ENCODE measurements at places on chromosomes 1 and 21. TPM values are rescaled to one million over a fixed set of nuclear protein-coding genes. Genes with fewer than 3 reads are reported as not detected.

DNA sequence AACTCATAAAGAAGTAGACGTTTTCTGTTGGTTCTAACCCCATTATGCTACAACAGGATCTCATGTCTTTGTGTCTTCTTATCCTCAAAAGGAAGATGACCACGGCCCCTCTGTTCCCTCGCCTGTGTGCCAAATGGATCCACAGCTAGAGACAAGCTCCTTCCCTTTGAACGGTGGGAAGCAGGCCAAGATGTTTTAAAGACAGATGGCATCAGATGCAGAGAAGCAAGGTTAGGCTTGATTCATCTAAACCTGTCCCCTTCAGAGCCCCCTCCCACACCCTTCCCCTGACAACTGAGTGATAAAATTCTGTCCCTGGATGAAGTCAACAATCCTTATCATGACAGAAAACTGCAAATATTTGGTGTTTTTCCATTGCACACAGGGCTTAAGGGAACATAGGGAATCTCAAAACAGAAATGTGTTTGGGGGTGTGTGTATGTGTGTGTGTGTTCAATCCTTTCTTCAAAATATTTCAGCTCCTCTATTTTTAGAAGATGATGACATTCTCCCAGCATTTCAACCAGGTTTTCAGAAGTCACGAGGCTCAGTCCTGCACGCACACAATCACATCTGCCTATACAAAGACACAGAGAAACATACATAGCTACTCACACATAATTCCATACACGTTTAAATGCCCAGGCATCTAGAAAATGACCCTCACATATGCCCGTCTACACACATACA is 27.8 kb upstream of the FMOD start:
- peak; percentile 86 for ATAC-seq

DNA sequence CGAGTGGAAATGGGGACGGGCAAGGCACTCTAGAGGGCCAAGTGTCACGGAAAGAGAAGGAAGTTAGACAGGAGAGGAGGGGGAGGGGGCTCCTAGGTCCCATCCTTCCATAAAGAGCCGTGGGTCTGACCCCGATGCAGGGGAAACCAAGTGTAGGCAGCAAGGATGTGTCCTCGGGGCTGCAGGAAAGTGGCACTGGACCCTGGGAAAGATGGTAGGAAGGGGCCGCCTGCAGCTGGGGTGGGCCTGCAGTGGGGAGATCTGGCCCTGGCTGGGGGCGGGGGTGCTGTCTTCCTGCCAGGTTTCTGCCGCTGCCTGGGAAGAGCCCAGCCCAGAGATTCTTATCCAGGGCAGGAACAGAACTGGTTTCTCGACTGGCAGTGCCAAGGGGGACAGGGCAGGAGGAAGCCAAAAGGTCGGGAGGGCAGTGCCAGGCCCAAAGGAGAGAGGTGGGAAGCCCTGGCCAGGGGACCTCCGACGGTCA is 12.9 kb downstream of the CRABP2 start:
- ATAC-seq = no peak

DNA sequence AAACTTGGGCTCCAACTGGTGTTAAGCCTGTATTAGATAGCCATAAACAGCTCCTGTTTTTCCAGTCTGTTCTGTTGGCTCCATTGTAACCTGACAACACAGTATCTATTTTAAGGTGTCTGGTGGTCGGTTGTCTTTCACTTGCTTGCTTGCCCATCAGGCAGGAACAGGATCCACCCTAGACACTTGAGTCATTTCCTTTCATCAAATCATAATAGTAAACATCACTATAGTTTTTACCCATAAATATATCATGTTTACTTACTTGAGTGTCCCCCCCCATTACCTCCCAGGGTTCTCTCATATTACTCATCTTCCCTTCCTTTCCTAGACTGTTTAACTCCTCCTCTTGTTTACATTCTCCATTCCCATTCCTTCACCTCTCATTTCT is 2.9 kb downstream of the DDI2 start:
- no peak for ATAC-seq

GRCh38 chr1:235776396-235776795 is 90.3 kb downstream of the LYST start:
- no peak for ATAC-seq

DNA sequence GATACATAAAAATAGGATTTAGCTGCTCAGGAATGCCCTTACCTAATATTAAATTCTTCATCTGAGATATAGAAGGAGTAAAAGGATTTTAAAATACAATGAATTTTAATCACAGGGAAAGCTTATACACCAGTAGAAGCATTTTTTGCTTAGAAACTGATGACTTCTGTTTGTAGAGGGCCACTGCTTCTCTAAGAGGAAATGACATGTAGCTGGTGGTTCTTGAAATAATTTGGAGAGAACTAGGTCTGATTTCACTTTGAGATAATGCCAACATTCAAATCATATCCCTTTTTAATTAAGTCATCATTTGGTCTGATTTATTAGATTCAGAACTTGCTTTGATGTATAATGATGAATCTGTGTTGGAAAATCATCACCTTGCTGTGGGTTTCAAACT is 166.6 kb upstream of the SGIP1 start:
- no peak for ATAC-seq

DNA sequence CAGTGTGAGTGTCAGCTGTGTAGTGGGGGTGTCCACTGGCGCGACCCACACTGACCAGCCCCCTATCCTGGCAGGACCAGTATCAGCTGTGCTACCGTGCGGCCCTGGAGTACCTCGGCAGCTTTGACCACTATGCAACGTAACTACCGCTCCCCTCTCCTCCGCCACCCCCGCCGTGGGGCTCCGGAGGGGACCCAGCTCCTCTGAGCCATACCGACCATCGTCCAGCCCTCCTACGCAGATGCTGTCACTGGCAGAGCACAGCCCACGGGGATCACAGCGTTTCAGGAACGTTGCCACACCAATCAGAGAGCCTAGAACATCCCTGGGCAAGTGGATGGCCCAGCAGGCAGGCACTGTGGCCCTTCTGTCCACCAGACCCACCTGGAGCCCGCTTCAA is 28.1 kb upstream of the KDM4A start:
- no peak for ATAC-seq

GRCh38 chr21:17467392-17467791 is 45.5 kb upstream of the CXADR start:
- no peak for ATAC-seq

DNA sequence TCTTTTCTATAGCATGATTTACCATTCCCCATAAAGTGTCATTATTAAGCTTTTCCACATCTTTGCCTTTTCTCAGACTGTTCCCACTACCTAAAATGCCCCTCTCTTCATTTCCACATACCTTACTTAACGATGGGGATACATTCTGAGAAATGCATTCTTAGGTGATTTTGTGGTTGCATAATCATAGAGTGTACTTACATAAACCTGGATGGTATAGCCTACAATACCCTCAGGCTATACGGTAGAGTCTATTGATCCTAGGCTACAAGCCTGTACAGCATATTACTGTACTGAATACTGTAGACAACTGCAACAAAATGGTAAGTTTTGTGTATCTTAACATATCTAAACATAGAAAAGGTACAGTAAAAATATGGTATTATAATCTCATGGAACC is 54.8 kb upstream of the MUTYH start:
- no peak for ATAC-seq

DNA sequence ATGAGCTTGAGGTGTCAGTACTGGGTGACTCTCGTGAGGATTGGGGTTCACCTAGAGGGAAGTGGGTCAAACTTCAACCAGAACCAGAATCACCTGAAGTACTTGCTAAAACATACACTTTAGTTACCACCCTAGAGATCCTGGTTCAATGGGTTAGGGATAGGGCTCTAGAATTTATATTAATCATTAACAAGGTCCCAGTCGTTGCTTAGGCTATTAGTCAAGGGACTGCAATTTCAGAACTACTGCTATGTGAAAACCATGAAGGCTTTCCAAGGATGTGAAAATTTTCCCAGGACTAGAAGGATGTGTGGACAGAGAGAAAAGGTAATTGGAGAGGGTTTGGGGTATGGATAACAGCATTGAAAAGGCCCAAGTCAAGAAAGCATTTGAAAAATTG is 162.6 kb downstream of the GRIK1 start:
- no peak for ATAC-seq

DNA sequence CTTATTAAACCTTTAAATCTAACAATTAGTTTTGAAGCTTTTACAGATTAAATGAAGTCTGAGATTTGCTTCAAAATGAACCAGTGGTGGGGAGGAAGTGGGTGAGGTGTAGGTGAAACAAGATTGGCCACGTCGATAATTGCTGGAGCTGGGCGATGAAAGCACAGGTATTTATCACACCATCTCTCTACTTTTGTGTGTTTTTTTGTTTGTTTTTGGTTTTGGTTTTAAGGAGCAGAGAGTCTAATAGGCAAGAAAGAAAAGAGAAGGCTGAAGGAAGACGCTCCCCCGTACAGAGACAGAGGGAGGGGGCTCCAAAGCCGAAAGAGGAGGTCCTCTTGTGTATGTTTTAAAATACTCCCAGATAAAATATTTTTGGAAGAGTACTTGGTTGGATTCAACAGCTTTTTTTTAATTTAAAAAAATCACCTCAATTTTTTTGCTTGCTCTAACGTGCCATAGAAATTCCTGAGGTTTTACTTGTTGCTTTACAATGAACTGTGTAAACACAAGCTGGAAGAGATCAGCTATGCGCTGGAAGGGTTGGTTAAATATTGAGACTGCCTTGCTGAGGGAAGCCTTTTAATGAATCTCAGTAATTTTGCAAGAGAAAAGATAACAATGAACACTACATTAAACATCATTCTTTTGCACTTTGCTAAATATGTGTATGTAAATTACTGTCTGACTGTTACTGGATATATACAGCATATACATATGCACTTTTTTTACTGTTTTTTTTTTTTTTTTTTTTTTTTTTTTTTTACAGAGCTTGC is 6.7 kb upstream of the LGALS8 start:
- ATAC-seq = peak; percentile 47

- no peak for ATAC-seq
These were observed 5.3 kb downstream of the IVNS1ABP start for GRCh38 chr1:185311589-185312225.

DNA sequence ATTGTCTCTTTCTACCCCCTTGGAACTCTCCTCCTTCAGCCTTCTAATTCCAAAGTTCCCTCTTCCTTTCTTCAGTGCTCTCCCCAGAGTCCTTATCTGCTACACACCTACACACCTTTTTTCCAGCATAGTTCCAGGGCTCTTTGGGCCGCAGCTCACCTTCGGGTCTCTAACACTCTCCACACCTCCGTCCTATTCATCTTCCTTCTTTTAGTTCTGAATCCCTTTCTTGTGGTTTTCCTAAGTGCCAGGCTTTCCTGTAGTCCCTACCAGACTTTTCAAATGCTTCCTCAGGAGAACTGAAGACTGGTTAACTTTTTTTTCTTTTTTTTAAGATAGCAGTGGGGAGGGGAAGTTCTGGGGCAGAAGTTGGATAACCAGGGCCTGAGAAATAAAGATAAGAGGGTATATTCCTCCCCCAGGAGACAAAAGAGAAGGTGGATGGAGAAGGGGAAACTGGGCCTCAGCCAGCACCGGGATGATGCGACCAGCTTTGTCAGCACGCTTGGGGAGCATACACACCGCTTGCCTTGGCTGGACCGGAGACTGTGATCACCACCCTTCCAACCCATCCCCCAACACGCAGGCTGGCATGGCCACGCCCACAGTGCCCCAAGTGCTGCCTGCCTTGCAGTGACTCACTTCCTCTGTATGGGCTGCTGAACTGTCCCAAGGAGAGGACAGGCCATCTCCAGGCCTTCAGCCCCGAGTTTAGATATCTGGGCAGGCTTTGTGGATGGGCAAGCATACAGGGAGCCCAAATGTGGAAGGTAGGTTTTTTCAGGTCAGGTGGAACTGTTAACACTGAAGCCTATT is 2.5 kb upstream of the CERS2 start:
- peak; percentile 12 for ATAC-seq

GRCh38 chr1:192232817-192233417 is 74.7 kb downstream of the RGS18 start:
- no peak for ATAC-seq

DNA sequence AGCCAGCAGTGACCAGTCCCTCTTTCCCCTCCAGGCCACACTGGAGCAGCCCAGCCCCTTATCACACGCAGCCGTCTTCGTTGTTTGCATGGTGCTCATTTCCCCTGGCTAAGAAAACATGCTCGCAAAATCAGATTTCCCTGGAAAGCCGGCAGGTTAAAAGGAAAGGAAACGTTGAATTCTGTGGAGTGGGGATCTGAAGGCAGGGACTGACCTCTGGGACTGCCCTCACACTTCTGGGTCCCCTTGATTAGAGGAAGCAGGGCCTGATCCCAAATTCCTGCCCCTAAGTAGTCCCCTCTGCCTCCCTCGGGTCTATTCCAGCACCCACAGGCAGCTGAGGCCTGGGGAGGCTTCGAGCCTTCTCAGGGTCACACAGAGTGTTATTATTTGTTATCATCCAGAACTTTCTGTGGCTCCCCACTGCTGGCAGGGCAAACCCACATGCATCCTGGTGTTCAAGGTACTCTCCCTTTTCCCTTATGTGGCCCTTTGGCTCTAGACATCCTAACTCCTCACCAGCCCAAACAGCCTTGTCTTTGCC is 125.2 kb upstream of the ZBTB40 start:
- no peak for ATAC-seq

DNA sequence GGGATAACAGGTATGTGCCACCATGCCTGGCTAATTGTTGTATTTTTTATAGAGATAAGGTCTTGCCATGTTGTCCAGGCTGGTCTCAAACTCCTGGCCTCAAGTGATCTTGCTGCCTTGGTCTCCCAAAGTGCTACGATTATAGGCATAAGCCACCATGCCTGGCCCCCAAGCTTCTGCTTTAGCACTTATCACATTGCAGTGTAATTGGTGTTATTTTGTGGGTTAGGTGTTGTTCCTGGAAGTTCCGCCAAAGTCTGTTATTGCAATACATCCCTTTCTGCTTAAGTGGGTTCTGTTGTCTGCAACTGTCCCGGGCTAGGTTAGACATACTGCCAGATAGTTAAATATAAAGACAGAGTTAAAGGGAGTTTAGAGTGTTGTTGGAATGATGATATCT is 3.4 kb downstream of the ZCCHC17 start:
- no peak for ATAC-seq

Gene TMEM61
- not detected for total RNA-seq

Gene VWA5B1
- 1.2 TPM for total RNA-seq

Gene ASCL5
- 5.2 TPM for total RNA-seq

Gene SPATA46
- 2.1 TPM for total RNA-seq

Gene PCBP3
- total RNA-seq = 9.6 TPM

Gene KRTAP11-1
- not detected for total RNA-seq
